ENCODE measurements at places on chromosomes 5 and 9.

DNA sequence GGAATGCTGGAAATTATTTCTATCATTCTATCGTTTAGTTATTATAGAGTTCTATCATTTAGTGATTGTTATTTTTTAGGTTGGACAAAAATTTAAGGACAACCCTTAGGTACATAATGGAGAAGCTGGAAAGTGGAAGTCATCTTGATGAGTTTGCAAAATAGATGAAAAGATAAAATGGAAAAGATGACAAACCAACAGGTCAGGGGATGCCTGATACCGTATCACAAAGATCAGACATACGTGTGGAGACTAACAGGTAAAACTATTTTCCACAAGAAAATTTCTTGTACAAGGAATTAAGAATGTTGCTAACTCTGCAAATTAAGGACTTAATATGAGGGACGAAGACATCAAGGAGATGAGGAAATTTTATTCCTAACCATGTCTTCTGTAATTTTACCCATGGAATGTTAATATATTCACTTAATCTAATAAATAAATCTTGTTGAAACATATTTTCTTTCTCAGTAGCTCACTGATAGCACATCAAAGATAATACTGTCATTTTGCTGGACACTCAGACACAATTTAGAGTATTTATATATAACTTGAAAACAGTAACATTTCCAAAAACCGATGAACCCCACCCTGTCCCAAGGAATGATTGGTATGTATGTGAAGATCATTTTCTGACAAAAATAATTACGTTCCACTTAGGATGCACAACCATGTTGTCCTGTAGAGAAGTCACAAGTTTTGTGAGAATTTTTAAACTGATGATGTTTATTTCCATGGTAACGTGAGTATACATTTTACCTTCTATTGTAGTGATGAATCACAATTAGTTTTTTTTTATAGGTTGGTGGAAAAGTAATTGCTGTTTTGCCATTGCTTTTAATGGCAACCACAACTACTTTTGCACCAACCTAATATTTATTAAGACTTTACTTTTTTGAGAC lies 2.6 kb downstream of the LURAP1L start:
- no peak for DNase-seq

DNA sequence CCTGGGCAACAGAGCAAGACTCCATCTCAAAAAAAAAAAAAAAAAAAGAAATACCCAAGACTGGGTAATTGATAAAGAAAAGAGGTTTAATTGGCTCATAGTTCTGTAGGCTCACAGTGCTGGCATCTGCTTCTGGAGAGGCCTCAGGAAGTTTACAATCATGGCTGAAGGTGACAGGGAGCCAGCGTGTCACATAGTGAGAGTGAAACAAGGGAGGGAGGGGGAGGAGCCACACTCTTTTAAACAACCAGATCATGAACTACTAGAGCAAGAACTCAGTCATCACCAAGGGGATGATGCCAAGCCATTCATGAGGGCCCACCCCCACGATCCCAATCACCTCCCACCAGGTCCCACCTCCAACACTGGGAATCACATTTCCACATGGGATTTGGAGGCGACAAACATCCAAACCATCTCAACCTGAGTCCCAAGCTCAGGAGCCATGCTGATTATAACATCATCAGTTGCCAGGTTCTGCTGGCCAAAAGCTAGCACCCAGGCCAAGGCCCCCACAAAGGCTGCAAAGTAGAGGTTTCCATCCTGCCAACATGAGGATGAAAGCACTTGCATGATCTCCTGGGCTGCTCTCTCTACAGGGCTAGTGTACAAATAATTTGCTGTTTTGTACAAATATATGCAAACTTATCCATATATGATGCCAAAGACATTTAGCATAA lies 15.3 kb downstream of the DENND1A start:
- no peak for DNase-seq

- DNase-seq: no peak
These were observed 512.2 kb upstream of the TNC start for GRCh38 chr9:115629879-115630840.

DNA sequence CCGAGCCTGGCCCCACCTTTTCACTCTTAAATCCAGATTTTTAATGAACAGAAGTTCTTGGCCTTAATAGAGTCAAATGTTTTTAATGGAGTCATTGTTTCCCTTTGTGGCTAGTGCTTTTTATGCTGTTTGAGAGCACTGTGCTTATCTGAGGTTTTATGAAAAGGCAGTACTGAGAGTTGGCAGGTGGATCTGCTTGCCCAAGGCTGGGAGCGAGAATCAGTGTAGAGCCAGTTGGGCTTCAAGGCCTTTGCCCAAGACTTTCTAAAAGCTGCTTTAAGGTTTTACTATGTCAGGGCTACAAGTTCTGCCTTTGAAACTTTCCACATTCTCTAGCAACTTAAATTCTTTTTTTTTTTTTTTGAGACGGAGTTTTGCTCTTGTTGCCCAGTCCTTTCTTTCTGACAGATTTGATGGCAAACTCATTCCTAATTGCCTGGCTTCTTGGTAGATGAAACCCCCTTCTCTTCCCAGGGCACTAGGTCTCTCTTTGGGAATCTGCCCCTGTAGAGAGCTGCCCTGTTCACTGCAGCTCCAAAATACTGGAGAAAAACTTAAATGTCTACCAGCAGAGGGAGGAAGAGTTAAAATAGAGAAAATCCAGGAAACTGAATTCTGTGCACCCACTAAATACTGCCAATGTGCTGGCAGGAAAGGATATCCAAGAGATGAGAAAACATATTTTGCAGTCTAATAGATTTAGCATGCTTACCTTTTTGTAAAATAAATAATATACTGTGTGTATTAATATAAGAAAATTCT lies 36.9 kb upstream of the CDK20 start:
- DNase-seq: no peak

GRCh38 chr5:107604990-107605389 lies 65.7 kb downstream of the EFNA5 start:
- DNase-seq: no peak

DNA sequence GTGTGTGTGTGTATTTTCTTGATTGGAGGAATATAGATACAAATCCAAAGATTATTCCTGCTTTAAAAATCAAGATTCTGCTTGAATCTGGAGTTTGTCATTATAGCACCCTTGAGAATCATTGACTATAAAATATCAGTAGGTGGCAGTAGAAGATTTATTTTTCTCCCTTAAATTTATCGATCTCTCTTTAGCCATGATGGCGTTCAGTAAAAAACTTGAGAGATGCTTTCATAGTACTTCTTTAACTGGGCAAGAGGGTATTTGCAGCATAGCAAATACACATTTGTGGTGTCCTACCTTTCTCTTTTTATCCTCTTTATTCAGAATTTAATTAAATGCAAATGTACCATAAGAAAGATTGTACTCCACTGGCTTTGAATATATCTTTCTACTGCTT lies 307.7 kb downstream of the ADGRV1 start:
- DNase-seq: no peak

GRCh38 chr9:21856301-21857094 lies 54.1 kb downstream of the MTAP start:
- DNase-seq: no peak
